ENCODE measurements at places on chromosomes 5 and 9.

DNA sequence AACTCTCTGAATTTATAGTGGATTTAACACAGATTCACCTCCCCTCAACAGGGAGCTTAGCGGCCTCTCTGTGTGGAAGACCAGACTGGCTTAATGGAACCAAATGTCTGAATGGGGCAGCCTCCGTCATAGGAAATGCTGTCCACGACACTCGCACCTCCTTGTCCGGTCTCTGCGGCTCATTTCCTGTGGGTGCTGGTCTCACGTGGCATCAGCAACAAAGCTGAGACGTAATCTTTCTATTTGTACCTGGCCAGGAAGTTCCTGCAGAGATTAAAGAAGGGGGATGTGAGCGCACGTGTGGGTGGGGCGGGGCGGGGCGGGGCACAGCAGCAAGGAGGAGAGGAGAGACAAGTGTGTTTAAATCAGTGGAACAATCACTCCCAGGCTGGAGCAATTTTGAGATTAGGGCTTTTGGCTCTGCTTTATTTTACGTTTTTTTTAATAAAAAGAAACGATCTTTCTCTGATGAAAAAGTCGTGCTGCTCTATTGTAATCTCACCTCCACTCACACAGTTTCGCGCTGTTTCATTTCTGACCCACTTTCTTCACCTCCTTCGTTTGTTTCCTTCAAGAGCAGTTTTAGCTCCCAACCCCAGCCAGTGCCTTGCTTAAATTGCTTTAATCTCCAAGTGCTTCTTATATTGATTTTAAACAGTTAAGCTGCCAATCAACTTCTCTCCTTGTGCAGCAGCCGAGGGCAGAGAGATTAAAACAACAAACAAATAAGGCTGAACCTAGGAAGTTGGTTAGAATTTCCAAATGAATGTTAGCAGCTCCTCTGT is 132.2 kb upstream of the ASTN2 start:
- no peak for DNase-seq

GRCh38 chr9:76906647-76906975 is 697 bp upstream of the PRUNE2 start:
- no peak for DNase-seq

- DNase-seq: no peak
Observed at GRCh38 chr9:36443581-36443980, 43.5 kb upstream of the RNF38 start.

DNA sequence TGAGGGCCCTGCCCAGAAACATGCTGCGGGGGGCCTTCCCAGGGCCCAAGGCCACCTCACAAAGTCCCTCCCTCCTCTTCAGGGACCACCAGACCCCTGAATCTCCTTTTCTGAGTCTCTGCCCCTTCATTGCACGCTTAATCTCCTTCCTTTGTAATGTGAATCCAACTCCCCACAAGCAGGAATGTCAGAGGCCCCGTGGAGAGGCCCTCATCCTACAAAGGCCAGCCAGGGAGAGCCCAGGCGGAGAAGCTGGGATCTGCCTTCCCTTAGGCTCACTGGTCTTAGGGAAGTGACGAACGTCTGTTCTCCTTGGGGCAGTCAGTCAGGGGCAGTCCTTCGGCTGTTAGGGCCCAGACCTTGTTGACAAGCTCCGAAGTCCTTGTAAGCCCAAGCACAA is 2.3 kb downstream of the SMIM33 start:
- DNase-seq: no peak

DNA sequence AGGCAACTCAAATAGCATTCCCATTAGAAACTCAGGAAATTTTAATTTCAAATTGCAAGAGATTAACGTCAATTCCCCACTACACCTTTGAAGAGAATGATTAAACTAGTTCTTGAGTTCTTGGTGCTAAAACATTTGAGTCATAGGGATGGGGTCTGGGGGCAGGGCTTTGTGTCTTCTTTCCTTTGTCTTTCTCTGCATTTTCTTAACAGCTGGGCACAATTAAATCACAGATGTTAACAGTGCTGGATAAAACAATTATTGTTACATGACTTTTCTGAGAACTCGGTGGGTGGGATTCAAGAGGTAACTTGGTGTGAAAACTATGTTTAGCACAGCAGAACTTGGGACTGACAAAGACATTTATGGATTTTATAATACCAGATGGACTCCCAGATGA is 351.9 kb upstream of the TNC start:
- DNase-seq: no peak

DNA sequence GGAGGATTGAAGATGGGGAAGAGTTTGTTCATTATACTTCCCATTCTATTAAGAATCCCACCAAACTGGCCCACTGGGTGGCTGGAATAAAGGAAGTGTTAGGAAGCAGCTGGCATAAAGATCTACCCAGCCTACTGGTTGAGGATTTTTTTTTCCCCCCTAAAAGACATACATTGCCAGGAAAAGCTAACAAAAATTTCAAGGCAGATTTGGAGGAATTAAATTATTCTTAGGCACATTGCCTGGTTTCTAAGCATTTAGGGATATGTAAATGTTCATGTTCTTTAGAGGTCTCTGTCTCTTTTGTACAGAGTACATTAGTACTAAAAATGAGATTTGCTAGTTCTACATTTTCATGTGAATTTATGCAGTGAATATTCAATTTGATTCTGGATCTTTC is 8.3 kb downstream of the PIK3R1 start:
- DNase-seq: no peak

- DNase-seq: no peak
Observed at GRCh38 chr5:154278908-154279307, 88.4 kb downstream of the GALNT10 start.

DNA sequence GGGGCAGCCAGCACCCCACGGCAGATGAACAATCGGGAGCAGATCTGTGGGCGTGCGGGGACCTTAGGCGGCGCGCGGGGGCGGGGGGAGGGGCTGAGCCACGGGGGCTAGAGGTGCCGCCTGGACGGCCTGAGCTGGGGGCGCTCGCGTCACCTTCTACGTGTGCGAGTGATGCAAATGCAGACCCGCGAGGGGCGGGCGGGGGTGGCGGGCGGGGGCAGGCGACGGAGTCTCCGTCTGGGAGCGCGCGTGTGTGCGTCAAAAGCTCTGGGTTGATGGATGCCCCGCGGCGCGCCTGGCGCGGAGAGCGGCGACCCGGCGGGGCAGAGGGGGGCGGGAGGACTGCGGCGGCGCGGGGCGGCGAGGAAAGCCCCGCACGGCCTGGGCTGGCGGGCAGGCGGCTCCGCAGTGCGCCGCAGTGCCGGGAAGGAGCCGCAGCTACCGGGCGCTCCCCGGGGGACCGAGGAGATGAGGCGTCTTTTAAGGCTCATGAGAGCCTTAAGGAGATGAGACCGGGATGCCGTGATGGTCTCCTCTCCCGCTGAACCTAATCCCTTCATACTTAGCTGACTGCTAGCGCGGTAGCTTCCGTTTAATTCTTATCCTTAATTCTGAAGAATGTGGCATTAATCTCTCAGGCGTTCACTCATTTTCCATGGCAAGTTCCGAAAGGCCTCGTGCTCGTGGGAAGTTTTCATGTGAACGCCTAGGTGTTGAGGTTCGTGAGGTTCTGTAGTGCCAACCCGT is 1.5 kb downstream of the SV2C start:
- peak; percentile 34 for DNase-seq

DNA sequence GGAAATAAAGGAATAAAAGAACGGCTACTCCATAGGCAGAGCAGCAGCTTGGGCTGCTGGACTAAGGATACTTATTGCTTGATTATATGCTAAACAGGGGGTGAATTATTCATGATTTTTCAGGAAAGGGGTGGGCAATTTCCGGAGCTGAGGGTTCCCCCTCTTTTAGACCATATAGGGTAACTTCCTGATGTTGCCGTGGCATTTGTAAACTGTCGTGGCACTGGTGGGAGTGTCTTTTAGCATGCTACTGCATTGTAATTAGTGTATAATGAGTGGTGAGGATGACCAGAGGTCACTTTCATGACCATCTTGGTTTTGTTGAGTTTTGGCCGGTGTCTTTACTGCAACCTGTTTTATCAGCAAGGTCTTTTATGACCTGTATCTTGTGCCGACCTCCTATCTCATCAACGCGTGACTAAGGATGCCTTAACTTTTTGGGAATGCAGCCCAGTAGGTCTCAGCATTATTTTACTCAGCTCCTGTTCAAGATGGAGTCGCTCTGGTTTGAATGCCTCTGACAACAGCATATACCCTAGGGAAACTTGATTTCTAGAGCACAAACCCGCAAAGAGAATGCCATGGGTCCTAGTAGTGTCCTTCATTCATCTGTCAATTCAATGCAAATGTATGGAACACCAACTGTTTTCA is 47.8 kb upstream of the PWWP2A start:
- no peak for DNase-seq

- DNase-seq: no peak
Observed at GRCh38 chr9:86764671-86765343, 182.5 kb downstream of the GAS1 start.

GRCh38 chr9:28648723-28649122 is 1075.4 kb upstream of the C9orf72 start:
- no peak for DNase-seq

DNA sequence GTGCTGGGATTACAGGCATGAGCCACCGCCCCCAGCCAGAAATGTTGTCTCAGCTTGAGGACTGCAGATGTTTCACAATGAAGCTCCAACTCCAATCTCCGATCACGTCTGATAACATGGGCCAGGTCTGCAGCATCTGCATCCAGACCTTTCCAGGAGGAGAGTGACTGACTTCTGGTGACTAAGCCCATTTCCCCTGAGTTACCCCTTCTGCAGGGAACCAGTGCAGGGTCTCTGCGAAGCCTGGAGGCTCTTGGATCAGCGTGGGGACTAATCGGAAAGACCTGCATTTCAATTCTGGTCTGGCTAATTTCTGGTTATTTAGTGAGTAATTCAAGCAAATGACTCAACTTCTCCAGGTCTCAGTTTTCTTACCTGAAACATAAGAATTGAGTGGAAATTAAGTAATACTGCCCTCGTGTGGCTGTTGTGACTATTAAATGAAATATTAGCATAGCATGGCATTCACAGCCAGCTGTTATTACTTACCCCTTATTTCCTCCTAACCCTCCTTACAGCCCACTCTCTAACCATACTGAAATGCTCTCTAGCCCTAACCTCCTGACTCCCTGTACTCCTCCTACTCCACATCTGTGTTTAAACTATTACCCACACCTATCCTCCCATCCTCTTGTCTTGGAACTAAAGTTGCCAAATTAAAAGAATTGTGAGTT is 2.2 kb upstream of the GNPDA1 start:
- peak; percentile 35 for DNase-seq

GRCh38 chr5:92644266-92644886 is 936.6 kb downstream of the NR2F1-AS1 start:
- DNase-seq: no peak

GRCh38 chr9:104786293-104786692 is 22.4 kb downstream of the NIPSNAP3B start:
- DNase-seq: no peak

- no peak for DNase-seq
Observed at GRCh38 chr5:126954981-126955380, 75.4 kb downstream of the MARCHF3 start.

DNA sequence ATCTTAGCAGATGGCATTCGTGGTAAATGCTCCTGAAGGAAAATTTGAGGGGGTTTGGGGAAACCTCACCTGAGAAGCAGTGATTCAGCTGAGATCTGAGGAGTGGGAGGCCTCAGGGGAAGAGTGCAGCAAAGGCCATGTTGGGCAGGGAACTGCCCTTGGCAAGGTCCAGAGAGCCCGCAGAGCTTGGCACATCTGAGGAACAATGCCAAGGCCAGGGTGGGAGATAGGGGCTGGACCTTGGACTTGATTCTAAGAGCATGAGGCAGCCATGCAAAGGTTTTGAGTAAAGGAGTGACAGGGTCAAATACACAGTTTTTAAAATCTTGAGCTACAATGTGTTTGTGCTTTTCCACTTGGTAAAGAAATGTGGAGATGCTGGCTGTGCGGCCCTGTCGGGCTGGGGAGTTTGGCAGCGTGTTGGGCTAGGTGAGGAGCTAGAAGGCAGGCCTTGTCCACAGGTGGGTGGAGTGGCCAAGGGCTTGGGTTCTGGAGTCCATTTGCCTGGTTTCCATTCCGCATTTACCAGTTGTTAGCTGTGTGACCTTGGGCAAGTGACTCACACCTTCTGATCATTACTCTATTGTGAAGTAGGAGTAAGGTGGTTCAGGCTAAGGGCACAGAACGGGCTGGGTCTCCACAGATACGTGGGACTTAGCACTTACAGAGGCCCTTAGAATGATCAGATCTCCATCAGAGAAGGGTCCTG is 6.1 kb downstream of the TBC1D13 start:
- DNase-seq: no peak

DNA sequence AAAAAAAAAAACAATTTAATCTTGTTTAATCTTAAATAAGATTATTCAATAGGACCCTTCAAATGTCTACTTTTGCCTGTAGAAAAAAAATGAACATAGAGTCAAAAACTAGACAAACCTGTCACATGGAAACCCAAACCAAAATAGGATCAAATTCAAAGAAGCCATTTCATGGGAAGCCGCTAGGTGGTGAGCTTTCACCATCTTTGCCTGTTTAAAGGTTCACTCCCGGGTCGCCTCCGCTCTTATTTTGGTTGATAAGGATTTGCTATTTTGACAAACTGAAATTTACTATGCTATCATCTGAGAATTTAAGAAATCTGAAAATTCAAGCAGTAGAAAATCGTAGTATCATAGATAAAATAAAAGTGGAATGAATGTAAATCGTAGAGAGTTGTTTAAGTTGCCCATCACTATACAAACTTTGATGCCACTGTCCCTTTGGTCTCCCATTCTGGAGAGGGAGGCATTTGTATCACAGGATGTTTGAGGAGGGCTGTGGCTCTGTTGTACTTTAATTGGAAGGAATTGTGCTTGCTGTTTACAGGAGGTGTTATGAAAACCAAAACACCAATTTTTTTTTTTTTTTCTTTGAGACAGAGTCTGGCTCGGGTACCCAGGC is 43.5 kb upstream of the DNAH5 start:
- DNase-seq: peak; percentile 54

- DNase-seq: no peak
Observed at GRCh38 chr5:150085191-150085912, 1.0 kb downstream of the CSF1R start.

- DNase-seq: peak; percentile 24
Observed at GRCh38 chr5:162068412-162068811, 839 bp downstream of the GABRG2 start.

DNA sequence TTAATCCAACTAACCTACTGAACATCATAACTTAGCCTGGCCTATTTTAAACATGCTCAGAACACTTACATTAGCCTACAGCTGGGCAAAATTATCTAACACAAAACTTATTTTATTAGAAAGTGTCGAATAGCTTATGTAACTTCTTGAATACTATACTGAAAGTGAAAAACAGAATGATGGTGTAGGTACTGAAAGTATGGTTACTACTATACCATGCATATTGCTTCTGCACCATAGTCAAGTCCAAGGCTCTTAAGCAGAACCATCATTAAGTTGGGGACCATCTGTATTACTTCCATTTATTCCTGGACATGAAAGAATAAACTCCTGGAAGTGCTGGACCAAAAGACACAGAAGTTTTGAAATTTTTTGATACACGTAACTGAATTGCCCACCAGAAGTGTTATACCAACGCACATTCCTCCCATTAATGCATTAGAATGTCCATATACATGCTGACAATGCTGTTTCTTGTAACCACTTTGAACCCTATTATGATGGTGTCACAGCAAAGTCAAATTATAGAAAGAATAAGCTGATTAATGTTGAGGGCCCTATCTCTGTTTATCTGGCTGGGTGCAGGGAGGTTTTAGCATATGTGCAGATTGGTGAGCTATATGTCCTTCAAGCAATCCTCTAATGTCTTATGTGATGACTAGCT is 375.7 kb downstream of the ACTL7B start:
- DNase-seq: no peak
